ENCODE measurements at places on chromosomes 1 and 21.
A peak's percentile ranks its signal among the peaks of the same experiment; 100 is the strongest.

- DNase-seq = no peak
Measured at GRCh38 chr1:213466541-213466940, 415.5 kb downstream of the RPS6KC1 start.

- peak; percentile 57 for DNase-seq
Measured at GRCh38 chr1:153796786-153797659, 21.8 kb downstream of the SLC27A3 start.

DNA sequence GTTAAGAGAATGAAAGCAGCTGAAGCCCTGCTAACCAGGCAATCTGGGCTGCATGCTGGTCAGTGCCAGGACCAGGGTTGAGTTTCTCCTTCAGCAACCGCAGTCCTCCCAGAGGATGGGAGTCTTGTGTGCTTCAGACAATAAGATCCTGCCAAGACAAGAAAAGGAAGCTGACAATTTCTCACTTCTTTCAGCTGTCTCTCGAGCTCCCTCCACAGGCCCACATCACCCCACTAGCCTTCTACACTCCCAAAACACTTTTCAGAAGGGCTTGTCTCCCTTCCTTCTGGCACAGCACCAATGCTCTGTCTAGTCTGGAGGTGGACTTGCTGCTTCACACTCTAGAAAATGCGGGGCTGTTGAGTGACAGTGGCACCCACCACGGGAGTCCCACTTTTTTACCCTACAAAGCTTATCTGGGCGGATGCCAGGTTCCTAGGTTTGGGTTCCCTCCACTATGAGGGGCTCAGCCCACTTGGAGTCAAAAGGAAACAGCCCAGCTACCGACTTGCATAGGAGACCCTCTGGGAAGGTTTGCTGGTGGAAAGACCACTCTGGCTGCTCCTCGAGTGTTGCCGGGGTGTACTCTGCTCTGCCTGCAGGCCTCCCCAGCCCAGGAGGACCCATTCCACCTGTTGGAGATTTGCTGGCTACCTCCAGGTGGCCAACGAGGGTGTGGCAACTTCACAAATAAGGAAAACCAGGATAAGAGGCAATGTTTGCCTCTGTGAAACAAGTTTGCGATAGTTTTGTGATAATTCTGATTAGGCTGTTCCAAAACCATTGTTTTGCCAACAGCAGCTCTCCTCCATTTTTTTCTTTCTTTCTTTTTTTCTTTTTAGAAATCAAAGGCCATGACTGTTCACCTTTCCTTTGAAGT is 68.9 kb downstream of the TENT5C start:
- no peak for DNase-seq

DNA sequence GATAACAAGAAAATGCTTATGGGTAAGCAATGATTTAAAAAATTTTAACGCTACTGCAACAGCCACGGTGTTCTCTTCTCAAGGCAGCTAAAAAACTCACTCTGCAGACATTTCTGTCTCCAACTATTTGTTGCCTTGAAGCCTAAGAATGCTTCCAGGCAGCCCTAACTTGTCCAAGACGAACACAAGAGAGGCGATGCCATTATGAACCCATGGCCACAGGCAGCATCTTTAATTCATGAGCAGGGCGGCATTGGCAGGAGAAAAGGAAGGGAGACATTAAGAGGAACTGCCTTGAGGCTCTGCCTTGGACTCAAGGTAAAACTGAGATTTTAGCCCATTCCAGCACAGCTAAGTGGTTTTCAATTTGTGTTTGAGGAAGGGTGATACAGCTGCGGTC is 67.5 kb downstream of the KCND3 start:
- DNase-seq = no peak

DNA sequence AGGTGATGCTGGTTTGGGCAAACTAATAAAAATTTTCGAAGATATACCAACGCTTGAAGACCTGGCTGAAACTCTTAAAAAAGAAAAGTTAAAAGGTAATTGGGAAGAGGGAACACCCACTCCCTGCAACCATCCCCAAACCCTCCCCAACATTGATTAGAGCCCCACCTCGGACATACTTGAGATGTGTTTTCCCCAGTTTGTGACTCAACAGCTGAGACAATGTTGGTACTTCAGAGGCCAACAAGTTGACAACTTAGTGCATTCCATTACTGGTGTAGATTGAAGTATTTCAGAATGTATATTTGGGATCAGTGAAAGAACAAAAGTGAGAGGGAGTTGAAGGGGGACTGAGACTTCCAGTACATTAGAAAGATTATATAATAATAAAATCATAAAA is 5.1 kb downstream of the IFI16 start:
- no peak for DNase-seq
